ENCODE measurements at places on chromosomes 7 and 10.

DNA sequence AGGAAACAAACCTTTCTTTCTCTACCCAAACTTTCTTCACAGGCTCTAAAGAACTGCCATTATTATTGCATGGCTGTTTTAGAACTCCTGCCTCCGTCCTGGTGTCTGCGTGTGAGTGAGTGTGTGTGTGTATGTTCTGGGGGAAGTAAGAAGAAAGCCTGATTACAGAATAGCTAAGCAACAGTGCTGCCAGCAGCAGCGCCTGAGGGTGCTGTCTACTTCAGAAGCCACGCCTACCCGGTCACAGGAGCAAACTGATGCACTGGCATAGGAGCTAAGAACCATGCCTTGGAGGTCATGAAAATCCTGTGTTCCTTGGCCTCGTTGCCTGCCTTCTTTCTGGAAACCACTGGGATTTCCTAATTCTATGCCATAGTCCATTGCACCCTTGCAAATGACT lies 25.2 kb downstream of the LIPK start:
- peak; percentile 24 for DNase-seq

DNA sequence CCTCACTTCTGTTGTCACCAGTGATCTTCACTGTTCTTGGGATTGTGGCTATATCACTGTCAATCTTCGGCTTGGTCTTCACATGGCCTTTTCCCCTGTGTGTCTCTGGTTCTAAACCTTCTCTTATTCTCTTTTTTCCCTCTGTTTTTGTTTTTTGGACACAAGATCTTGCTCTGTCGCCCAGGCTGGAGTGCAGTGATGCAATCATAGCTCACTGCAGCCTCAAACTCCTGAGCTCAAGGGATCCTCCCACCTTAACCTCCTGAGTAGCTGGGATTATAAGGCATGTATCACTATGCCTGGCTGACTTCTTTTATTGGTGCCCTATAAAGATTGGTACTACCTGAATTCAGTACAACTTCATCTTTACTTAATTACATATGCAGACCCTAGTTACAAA lies 143.4 kb upstream of the EFCAB10 start:
- no peak for DNase-seq

DNA sequence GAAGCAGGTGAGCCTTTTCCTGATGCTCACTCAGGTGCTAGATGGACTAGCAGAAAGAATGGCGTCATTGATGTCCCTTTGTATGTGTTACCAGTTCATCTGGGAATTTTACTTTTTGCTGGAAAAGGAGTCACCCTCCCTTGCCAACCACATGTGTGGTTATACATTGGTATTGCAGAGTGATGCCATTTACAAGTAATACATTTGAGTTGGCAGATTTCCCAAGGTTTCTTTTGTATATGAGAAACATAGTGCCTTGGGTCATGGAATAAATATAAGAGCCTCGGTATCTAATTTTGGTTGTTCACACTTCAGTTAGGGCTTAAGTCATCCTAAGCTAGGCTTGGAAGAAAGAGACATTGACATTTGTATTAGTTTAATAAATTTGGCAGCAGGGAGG lies 10.4 kb upstream of the ATXN7L1 start:
- no peak for DNase-seq

- no peak for DNase-seq
These were observed 86.3 kb downstream of the GPR158 start for GRCh38 chr10:25261110-25261509.

Data from hematopoietic multipotent progenitor cell treated with erythropoietin and hydrocortisone succinate and interleukin-3 and kit ligand, for 8 days (in vitro differentiated cells).